CD14-positive monocyte (primary cell): ENCODE measurements at places on chromosomes 11 and 22. TPM values are rescaled to one million over a fixed set of nuclear protein-coding genes. Genes with fewer than 3 reads are reported as not detected.

The NPAS4 gene
- not detected in 2 replicates for polyA plus RNA-seq

The APBB1 gene
- polyA plus RNA-seq, result 2.5 TPM

The GPHA2 gene
- not detected in 2 replicates for polyA plus RNA-seq

The SLC22A6 gene
- not detected for polyA plus RNA-seq

The NUDT8 gene
- 1.3 TPM for polyA plus RNA-seq

The SERHL2 gene
- 0.11 and 0.20 TPM in 2 replicates for polyA plus RNA-seq

The FAM180B gene
- polyA plus RNA-seq, result not detected

The CRYBB3 gene
- not detected in 2 replicates for polyA plus RNA-seq

The HINFP gene
- polyA plus RNA-seq, result 8.6 TPM

The SLC17A6 gene
- not detected in 2 replicates for polyA plus RNA-seq

The TMEM132A gene
- polyA plus RNA-seq, result 0.31 TPM

The MRGPRE gene
- polyA plus RNA-seq, result not detected

The IL17RA gene
- 68.3 TPM for polyA plus RNA-seq

The TMPRSS6 gene
- polyA plus RNA-seq, result not detected in 2 replicates

The DENND6B gene
- polyA plus RNA-seq, result 10.6 and 11.8 TPM in 2 replicates

The MMP13 gene
- polyA plus RNA-seq, result not detected in 2 replicates

The SORL1 gene
- polyA plus RNA-seq, result 59.4 TPM

The OR52I1 gene
- not detected for polyA plus RNA-seq

The LRRC56 gene
- 0.43 and 0.68 TPM in 2 replicates for polyA plus RNA-seq

The GDPD5 gene
- polyA plus RNA-seq, result 7.6 TPM

The CHRDL2 gene
- polyA plus RNA-seq, result not detected in 2 replicates

The GAL gene
- polyA plus RNA-seq, result not detected in 2 replicates

The E2F8 gene
- not detected for polyA plus RNA-seq

The MS4A7 gene
- polyA plus RNA-seq, result 596 TPM

The TH gene
- not detected in 2 replicates for polyA plus RNA-seq

The EFCAB6 gene
- not detected for polyA plus RNA-seq

The NDUFS3 gene
- 104 TPM for polyA plus RNA-seq

The MRGPRX4 gene
- not detected for polyA plus RNA-seq

The NXPE2 gene
- polyA plus RNA-seq, result not detected

The SAA1 gene
- polyA plus RNA-seq, result not detected

The CYTH4 gene
- 70.0 TPM for polyA plus RNA-seq

The GAS2 gene
- polyA plus RNA-seq, result 0.89 TPM

The TMA7B gene
- polyA plus RNA-seq, result not detected in 2 replicates

The CHKB gene
- polyA plus RNA-seq, result 29.1 TPM

The NRGN gene
- polyA plus RNA-seq, result 19.2 TPM

The OSM gene
- 146 TPM for polyA plus RNA-seq

The PACSIN3 gene
- polyA plus RNA-seq, result not detected

The TMEM25 gene
- polyA plus RNA-seq, result not detected
